ENCODE measurements at places on chromosomes 3 and 15.

- DNase-seq, result no peak
These were observed 304.7 kb upstream of the DPPA4 start for GRCh38 chr3:109642025-109642424.

GRCh38 chr3:32056559-32057290, 49.7 kb upstream of the GPD1L start:
- DNase-seq, result no peak

DNA sequence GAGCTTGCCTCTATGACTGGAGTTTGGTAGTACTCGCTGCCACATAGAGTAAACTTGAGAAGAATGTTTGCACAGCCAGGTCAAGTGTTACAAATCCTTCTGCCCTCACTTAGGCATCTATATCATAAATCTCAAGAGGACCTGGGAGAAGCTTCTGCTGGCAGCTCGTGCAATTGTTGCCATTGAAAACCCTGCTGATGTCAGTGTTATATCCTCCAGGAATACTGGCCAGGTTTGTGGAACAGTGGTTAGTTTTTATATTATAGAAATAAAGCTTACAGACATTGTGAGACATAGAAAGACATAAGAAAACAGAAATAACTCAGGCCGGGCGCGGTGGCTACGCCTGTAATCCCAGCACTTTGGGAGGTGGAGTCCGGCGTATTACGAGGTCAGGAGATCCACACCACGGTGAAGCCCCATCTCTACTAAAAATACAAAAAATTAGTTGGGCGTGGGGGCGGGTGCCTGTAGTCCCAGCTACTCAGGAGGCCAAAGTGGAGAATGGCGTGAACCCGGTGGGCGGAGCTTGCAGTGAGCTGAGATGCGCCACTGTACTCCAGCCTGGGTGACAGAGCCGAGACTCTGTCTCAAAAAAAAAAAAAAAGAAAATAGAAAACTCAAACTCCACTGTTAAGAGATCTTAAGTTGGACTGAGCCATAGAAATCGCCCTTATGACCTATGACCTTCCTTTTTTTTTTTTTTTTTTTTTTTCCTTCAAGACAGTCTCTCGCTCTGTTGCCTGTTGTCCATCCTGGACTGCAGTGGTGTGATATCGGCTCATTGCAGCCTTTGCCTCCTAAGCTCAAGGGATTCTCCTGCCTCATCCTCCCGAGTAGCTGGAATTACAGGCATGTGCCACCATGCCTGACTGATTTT, 2.2 kb downstream of the RPSA start:
- no peak for DNase-seq

DNA sequence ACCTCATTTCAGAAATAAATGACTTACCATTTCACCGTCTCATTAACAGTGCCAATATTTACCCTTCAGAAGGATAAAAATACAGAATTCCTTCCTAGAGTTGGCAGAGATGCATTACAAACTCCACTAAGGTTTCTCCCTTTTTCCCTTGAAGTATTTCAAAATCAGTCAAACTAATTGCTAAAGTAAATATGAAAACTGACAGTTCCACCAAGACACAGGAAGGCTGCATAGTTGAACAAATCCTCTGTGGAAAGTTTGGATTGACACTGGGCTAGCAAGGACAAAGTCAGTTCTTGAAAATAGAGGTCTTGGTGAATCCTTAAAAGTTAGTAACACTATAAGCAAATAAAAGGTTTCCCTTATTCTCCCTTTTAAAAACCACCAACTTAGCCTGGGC, 34.5 kb downstream of the DCP1A start:
- DNase-seq, result no peak

DNA sequence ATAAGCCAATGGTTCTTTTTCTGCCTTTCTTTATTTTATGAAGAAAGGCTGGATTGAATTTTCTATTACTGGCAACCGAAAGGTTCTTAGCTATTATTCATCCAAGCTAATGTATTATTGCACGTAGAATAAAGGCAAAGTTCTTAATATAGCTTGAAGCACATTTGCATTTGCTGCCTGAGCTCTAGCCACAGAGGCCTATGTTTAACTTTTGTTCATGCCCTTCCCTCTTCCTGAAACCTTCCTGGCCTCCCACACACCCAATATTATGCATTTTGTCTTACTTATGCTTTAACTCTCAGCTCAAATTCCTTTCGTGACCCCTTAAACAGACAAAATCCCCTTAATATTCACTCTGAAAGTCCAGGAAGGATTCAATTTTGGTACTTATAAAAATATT, 71.0 kb upstream of the ZNF280D start:
- DNase-seq, result no peak

DNA sequence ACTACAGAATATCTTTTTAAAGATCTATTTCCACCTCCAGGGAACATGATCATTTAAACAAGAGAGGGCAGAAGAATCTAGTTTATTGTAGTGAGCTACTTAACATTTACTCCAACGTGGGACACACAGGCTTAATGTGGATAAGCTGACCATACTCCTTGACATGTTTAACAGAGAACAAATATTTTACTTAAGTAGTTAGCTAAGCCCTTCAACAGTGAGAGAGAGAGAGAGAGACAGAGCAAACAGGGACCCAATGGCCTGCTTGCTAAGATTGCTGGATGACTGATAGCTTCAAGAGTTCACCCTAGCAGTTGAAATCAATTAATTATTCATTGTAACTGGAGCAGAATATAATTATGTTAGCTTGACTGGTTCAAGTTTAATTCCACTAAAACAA, 158.6 kb downstream of the ADAM10 start:
- no peak for DNase-seq

- DNase-seq, result no peak
These were observed 587.1 kb downstream of the ZNF385D start for GRCh38 chr3:21163956-21164355.

GRCh38 chr3:136979684-136980083, 21.9 kb downstream of the IL20RB start:
- DNase-seq, result no peak

DNA sequence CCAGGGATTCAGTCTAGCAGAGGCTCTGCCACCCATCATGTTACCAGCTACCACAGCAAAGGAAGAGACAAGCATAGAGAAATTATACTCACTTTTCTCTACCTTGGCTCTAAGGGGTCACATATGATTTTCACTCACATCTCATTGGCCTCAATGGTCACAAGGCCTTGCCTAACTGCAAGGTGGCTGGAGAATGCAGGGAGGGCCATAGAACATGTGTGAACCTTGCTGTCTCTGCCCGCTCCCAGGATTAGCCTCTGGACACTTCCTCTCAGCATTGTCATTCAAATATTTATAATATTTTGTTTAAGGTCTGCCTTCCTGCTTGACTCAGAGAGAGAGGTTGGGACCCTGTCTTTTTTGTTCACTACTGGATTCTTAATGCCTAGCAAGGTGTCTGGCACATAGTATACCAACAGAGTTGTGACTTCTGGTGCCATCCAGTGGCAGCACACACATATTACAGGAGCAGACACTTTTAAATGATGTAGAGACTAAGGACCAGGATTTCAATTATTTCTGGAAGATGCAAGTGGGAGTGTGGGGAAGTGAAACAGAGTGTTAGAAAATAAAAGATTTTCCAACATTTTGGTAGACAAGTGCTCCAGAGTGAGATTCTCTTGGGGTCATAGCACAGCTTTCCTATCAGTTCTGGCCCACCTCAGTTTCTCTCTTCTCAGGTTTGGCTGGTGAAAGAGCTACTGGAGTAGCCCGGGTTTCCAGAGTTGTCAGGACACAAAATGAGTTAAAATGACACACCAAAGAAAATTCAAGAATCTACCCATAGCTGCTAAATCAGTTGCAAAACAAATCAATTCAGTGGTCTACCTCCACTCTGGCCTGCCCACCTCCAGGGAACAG, 119.0 kb upstream of the RASGRP1 start:
- no peak for DNase-seq

- no peak for DNase-seq
These were observed 82.3 kb downstream of the CHSY1 start for GRCh38 chr15:101169495-101170071.

- no peak for DNase-seq
These were observed 43.5 kb upstream of the RSL24D1 start for GRCh38 chr15:55240125-55240760.

- no peak for DNase-seq
These were observed 4.3 kb upstream of the FAM107A start for GRCh38 chr3:58581328-58582091.

GRCh38 chr3:131543714-131544113, 40.9 kb upstream of the MRPL3 start:
- no peak for DNase-seq

- no peak for DNase-seq
These were observed 50.0 kb upstream of the PCSK6 start for GRCh38 chr15:101539492-101539891.

DNA sequence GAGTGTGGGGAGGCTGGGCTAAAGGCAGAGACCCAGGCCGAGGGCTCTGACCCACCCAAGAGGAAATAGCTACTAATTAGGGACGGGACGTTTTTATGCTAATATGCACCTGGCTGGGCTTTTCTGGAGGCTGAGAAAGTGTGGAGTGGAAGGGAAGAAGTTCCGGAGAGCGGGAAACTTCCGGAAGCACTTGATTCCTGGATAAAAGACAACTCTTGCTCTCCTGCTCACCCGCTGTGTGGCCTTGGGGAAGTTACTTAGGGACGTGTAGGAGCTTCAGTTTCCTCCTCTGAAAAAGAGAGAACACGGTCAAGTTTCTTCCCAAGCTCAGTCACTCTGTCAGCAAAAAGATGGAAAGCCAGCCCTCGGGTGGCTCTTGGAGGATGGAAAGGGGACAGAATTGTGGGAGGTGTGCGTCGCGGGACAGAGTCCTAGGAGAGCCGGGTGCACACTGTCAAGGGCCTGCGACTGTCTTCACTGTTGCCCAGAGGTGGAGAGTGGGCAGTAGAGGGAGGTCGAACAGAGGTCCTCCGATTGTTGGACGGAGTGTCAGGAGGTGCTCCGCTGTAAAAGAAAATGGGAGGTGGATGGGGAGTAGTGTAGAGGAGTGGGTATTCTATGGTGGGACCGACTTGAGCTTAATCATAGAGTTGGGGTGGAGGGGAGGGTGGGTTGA, 43.2 kb downstream of the EPHB3 start:
- DNase-seq, result no peak

GRCh38 chr3:25036633-25037032, 391.4 kb upstream of the RARB start:
- no peak for DNase-seq

DNA sequence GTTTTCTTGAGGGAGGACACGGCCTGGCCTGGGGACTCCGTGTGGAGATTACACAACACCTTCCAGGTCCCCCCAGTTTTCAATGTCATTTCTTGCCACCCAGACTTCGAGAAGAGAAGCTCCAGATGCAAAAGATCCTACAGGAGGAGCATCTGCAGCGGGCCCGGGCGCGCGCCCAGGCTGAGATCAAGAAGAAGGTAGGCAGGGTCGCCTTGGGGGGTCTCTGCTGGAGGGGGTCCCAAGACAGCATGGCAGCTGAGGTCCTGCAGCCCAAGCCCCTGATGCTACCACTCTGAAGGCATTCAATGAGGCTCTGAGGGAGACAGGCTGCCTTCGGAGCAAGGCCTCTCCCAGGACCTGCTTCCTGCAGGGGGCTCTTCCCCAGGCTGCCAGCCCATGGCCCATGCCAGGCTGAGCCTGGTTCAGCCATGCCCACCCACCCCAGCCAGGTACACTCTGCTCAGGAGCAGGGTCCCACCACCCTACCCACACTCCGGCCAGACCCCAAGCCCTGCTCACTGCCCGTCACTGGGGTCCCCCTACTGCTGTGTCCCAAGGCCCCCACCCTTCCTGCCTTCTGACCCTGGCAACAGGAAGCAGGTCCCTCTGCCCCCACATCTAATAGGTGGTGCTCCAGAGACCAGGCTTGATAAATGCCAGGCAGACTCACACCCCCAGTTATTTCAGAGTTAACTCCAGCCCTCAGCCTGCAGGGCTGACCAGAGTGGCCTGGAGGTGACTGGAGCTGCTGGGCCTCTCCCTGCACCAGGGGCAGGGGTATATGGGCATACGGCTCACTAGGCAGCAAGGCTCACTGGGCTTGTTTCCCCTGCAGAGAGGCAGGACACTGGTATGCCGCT, 40.0 kb downstream of the ZXDC start:
- DNase-seq, result no peak

- no peak for DNase-seq
These were observed 957.8 kb downstream of the ROBO1 start for GRCh38 chr3:78809966-78810365.

DNA sequence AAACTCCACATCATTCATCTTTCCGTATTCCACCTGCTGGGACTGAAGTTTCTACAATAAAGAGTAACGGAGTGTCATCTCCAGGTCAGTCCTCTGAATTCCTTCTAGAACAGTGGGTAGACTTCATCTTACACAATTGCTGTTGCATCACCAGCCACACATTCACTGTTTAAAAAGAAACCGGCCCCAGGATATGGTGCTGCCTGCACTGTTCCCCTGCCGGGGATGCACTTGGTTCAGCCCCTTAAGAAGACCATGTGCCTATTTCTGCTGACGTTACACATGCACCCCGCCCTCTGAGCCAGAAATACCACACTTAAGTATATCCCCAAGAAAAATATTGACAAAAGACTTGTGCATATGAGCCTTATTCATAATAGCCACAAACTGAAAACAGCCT, 233.4 kb downstream of the FEZF2 start:
- no peak for DNase-seq

DNA sequence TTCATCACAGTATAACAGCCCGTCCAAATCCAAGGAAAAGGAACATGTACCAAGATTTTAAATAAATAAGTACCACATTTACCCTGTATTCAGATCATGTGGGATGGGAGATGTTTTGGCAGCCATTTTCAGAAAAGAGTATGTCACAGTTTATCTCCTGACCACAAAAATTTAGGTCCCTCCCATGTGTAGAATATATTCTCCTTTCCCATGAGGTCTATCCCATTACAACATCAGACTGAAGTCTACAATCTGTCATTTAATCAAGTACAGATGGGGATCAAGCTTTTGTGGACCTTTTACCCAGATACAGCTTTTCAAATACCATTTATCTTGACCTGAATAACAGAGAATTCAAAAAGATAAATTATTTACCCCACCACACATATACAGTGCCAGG, 444.5 kb downstream of the PLOD2 start:
- no peak for DNase-seq

GRCh38 chr3:34260271-34261000, 462.0 kb downstream of the PDCD6IP start:
- peak; percentile 66 for DNase-seq

DNA sequence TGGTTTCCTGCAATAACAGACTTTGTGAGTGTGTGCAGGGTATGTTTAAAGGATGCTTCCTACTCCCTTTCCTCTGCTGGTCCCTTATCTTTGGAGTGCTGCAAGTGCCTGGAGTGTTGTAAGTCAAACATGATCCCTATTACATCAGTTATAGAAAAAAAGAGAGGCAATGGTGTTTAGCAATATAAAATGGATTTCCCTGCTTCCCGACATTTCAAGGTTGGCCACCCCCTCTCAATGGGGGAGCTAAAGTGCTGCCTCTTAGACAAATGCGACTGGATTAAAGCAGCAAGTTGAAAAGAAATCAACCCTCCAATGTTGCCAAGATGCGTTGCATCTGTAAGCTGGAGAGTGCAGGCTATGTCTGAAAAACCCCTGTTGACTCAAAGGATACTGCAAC, 203.1 kb upstream of the WNT5A start:
- no peak for DNase-seq

GRCh38 chr15:40010686-40011085, 28.3 kb downstream of the SRP14 start:
- DNase-seq, result no peak

Measured in NCI-H2029 treated with DMSO at 0.1 percent for 48 hours (cell line).